ENCODE measurements at places on chromosomes 13 and 19.

DNA sequence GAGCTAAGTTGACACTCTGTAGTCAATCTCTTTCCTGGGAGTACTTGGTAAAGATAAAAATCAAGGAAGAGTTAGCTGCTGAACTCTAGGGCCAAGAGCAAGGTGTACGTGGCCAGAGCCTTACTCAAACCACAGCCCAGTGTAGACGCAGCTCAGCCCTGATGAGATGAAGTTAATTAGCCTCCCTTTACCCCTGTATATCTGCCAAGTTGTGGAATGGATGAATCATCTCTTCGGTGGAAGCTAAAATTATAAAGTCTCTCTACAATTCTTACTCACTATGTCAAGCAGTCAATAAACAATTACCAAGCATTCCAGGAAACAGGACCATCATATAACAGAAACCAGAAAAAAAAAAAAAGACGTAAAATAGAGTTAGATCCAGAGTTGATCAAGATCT lies 146.9 kb upstream of the UFM1 start:
- DNase-seq, result no peak

- DNase-seq, result no peak
These were observed 4.3 kb upstream of the SLC39A3 start for GRCh38 chr19:2744113-2744512.

GRCh38 chr13:76646946-76647345 lies 239.3 kb downstream of the KCTD12 start:
- no peak for DNase-seq

DNA sequence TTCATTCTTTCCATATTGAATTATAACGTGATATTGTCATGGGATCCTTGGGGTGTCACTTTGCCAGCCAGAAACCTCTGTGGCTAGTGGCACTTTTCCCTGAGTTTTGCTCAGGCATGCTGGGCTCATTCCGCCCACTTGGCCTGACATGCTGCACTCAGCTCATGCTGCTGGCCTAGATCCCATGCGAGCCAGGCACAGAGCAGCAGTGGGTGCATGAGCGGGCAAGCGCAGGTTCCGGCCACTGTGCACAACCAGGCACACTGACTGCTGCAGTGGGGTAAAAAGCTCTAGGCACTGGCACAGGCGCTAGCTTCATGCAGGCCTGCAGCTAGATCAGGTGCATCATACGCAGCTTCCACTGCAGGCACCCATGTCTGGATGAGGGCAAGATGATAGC lies 221.2 kb downstream of the MAB21L1 start:
- peak; percentile 35 for DNase-seq

DNA sequence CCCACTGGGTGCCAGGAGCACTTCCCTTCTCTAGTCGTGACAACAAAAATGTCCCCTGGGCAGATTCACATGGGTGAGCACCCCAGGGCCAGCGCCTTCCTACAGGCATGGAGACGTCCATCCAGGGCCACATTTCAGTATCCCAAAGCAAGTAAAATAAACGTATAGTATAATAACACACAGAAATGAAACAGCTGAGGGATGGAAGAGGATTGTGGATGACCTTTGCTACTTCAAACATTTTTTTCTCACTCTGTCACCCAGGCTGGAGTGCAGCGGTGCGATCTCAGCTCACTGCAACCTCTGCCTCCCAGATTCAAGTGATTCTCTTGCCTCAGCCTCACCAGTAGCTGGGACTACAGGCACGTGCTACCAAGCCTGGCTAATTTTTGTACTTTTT lies 28.2 kb downstream of the CILP2 start:
- DNase-seq, result no peak

DNA sequence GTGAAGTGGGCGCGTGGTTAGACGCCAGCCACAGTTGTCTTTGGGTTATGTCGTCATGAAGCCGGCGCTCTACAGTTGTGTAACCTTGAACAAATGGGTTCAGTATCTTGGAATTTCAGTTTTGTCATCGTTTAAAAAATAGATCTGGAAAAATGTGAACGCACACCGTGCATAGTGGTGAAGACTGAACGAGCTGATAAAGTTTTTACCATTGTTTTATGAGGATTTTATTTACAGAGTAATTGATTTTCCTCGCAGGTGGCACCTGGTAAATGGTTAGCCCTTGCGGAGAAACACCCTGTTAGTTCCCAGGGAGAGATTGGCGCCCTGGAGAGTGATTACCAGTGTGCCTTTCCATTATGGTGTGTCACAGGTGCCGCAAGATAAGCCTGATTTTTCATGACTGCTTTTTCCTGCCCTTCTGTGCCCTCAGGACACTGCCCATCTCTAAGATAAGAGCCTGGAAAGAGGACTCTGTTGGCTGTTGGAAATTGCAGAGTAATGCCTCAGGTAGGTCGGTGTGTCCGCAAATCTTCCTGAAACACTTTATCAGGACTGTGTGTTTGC lies 577 bp downstream of the ZNF181 start:
- DNase-seq, result no peak

- DNase-seq, result no peak
These were observed 24.9 kb upstream of the TDRD3 start for GRCh38 chr13:60372141-60372540.

GRCh38 chr13:97976610-97977521 lies 23.4 kb downstream of the IPO5 start:
- DNase-seq, result no peak

DNA sequence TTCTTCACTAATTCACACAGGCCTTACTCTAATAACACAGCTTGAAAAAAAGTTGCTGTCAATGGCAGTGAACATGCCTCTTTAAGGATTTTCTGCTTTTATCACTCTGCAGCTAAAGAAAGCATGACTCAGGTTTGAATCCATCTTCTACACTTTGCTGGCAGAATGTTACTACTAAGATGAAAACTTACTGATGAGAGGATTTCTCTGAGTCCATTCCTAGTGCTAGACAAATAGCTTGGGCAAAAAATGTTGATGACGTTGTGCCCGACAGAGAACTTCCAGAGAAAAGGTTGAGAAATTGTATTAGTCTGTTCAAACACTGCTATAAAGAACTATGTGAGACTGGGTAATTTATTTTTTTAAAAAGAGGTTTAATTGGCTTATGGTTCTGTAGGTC lies 572.0 kb downstream of the IRS2 start:
- no peak for DNase-seq

DNA sequence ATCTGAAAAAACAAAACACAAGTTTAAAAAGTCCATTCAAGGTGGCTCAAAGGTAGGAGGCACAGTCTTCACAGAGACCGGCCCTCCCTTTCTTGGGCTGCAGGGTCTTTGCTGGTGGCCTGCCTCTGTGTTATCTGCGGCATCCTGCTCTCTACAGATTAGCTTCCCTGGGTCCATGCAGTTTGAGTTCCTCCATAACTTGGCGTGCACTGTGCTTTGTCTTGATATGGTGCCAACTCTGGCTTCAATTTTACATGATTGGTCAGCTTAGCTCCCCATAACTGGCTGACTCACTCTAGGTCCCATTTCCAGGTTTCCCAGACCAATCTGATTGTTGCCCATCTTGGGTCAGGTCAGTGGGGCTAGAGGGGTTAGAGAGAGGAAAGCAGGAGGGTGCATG lies 41.8 kb downstream of the TPT1 start:
- DNase-seq, result no peak

- DNase-seq, result no peak
These were observed 299.3 kb upstream of the ARGLU1 start for GRCh38 chr13:106867249-106867648.

DNA sequence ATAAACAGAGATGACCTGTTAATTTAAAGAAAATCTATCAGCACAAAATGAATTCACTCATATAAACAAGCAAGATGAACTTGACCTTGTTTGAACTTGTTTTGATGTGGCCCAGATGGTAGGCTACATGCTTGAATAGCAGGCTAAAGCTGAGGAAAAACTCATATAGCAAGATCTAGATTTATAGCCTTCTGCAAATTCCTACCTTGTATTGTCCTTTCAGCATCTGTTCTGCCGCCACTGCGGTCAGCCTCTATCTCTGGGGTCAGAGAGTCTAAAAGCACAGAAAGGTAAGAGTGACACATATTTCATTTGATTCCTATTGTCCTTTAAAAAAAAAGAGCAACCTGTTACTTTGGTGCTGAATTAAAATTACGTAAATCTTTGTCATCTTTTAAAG lies 392.1 kb downstream of the DACH1 start:
- no peak for DNase-seq

DNA sequence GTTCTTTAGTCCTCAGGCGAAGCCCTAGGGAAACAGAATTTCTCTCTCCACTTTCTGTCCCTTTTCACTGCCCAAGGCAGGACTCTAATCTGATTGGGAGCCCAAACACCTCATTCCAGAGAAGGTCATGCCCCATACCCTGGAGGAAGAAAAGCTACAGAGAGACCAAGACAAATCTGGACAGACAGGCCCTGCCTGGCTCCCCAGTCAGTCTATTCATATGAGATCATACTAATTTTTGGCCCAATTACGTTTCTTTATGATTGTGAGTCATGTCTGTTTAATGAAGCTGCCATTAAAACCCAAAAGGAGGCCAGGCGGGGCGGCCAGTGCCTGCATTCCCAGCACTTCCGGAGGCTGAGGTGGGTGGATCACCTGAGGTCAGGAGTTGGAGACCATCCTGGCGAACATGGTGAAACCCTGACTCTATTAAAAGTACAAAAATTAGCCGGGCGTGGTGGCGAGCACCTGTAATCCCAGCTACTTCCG lies 3.3 kb upstream of the AP3D1 start:
- DNase-seq, result no peak

- no peak for DNase-seq
These were observed 83.6 kb upstream of the ARHGEF7 start for GRCh38 chr13:111031531-111031961.

GRCh38 chr13:21895779-21896178 lies 224.9 kb downstream of the FGF9 start:
- no peak for DNase-seq

GRCh38 chr19:18292810-18293641 lies 11.6 kb upstream of the JUND start:
- peak; percentile 92 for DNase-seq

GRCh38 chr13:33328701-33329100 lies 43.1 kb upstream of the STARD13 start:
- no peak for DNase-seq

DNA sequence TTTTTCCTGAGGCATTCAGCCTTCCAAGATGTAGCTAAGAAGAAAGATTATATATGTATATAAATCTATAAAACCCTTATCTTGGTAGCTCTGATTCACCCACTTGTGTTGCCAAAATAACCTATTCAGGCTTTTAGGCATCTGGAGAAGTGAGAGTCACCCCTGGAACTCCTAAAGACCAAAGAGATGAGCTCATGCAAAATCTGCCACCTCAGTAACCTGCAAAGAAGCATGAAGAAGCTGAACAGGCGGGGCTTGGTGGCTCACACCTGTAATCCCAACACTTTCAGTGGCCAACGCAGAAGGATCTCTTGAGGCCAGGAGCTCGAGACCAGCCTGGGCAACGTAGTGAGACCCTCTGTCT lies 393.7 kb downstream of the FOXO1 start:
- no peak for DNase-seq

DNA sequence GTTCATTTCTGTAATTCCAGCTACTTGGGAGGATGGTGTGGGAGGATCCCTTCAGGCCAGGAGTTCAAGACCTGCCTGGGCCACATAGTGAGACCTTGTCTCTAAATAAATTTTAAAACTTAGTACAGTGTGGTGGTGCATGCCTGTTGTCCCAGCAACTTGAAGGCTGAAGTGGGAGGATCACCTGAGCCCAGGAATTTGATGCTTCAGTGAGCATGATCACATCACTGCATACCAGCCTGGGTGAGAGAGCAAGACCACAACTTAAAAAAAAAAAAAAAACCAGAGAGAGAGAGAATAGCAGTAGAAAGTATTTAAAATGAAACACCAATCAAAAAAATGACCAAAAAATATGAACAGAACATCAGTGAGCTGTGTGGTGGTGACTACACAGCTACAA lies 7.1 kb upstream of the ZNF823 start:
- no peak for DNase-seq

GRCh38 chr13:34752283-34752960 lies 189.6 kb upstream of the NBEA start:
- peak; percentile 14 for DNase-seq

DNA sequence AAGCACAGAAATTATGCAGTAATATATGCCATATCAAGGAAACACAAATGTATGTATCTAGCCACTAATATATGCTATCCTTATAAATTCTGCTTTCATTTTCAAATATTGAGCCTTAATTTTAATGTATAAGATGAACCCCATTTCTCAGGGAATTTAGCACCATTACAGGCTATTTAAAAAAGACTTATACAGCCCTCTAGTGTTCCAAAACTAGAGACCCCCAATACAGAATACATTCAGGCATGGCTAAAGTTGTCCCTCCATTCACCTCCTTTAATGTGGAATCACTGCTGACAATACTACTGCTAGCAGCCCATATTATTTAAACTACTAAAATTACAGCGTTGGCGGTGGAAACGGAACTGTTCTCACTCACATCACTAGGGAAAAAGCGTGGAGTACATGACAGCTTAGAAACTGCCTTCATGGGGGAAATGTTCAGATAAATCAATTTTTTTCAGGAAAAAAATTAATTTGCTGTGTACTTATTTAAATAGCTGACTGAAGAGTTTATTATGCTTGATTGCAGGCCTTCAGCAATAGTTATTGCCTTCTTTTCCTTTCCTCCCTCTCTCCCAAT lies 541.0 kb downstream of the PCDH9 start:
- DNase-seq, result no peak

DNA sequence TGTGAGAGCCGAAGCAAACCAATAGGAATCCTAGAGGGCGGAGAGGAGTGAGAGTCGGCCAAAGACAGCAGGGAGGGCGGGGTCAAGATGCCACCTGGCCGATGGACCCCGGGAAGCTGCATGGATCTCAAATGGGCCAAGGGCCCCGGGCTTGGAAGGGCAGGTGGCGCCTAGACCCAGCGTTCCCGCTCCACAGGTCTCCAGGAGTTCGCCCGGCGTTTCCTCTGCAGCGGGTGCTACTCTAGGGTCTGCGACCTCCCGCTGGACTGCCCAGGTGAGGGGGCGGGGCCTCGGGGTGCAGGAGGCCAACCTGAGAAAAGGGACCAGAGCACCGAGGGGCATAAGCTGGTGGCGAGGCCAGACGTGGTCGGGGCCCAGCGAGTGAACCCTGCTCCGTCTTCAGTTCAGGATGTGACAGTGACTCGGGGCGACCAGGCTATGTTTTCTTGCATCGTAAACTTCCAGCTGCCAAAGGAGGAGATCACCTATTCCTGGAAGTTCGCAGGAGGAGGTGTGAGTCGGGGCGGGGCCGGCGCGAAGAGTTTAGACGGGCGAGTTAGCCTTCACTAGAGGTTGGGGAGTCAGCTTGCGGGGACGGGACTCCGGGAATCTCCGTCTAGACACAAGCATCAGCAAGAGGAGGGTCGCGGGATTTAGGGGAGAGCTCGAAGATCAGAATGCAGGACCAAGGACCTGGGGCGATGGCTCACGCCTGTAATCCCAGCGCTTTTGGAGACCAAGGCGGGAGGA lies 9.9 kb downstream of the SPACA6 start:
- peak; percentile 60 for DNase-seq

GRCh38 chr13:33717775-33718174 lies 100.2 kb upstream of the RFC3 start:
- DNase-seq, result no peak

DNA sequence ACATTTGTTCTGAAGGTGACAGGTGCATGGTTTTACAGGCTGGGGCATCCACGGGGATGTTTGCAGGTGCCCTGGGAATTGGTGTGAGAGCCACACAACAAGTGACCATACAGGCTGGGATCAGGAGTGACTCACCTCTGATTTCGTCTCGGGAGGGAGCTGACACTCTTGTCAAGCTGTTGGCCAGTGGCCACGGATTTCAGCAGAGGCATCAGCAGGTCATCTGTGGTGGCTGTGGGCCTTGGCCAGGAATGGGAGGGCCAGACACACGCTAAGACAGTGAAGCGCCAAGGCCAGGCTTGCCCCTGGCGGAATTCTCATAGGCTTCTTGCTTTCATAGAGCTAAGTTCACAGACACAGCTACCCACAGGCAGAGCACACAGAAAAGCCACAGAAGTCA lies 108.6 kb downstream of the HSPH1 start:
- DNase-seq, result peak; percentile 62

GRCh38 chr13:61286148-61286745 lies 129.4 kb downstream of the PCDH20 start:
- no peak for DNase-seq

Measured in Right ventricle myocardium superior (tissue), 1 donor.